Small intestine (tissue), 16 donors: ENCODE measurements at places on chromosomes 2 and 18. TPM values are rescaled to one million over a fixed set of nuclear protein-coding genes. Genes with fewer than 3 reads are reported as not detected.
A peak's percentile ranks its signal among the peaks of the same experiment; 100 is the strongest.

DNA sequence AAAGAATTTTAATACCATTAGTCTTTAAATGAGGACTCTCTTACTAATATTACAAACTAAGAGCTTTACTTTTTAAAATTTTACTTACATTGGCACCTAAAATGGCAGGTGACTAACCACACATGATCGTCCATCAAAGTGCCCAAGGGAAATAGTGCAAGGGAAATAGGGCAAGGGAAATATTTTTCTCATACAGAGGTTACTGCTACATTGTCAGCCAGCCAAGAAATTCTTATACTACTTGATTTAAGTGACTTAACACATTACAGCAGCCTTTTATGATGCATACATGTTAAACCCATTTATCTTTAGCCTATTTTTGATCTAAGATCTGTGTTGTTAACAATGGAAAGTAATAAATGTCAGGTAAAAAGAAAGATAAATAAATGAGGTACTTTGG lies 587.2 kb upstream of the PKDCC start:
- H3K27ac ChIP-seq: no peak overlapping the region
- H3K4me1 ChIP-seq: no peaks in the 10 kb centered on the region
- no peaks in the 10 kb centered on the region for H3K27me3 ChIP-seq
- no peak for DNase-seq

- no peaks in the 10 kb centered on the region for H3K36me3 ChIP-seq
- no peak overlapping the region for H3K27ac ChIP-seq
- no peaks in the 10 kb centered on the region for H3K27me3 ChIP-seq
- no peak overlapping the region for H3K4me3 ChIP-seq
- peaks cover 8% of the 10 kb centered on the region for H3K4me1 ChIP-seq
These were observed 3.6 kb upstream of the LPIN1 start for GRCh38 chr2:11742702-11743357.

- DNase-seq: peak; percentile 17
- peaks cover 15% of the 10 kb centered on the region for H3K36me3 ChIP-seq
- H3K4me1 ChIP-seq: no peaks in the 10 kb centered on the region
- no peaks in the 10 kb centered on the region for H3K27me3 ChIP-seq
- no peak overlapping the region for H3K27ac ChIP-seq
- H3K4me3 ChIP-seq: no peak overlapping the region
These were observed 65.7 kb downstream of the RRM2 start for GRCh38 chr2:10188211-10188610.

The GRHL1 gene
- polyA plus RNA-seq: 2.3 TPM

- no peak for DNase-seq
- no peaks in the 10 kb centered on the region for H3K36me3 ChIP-seq
- H3K27ac ChIP-seq: no peak overlapping the region
- no peaks in the 10 kb centered on the region for H3K27me3 ChIP-seq
- no peak overlapping the region for H3K4me3 ChIP-seq
- no peaks in the 10 kb centered on the region for H3K4me1 ChIP-seq
These were observed 80.2 kb downstream of the NDUFA10 start for GRCh38 chr2:239944694-239945551.

DNA sequence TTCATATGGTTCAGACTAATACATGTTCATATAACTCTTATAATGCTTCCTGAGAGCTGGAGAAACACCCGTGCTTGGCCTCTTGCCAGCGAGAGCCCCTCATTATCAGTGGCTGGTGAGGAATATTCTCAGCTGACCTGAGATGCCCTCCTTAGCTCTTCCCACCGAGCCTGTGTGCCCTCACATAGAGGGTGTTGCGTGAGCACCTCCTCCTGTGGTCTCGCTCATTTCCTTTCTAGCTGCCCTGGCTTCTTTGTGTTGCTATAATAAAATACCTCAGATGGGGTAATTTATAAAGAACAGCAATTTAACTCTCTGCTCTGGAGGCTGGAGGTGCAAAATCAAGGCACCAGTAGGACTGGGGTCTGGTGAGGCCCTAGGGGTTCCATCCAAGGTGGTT lies 80.5 kb upstream of the ALKAL2 start:
- no peak overlapping the region for H3K27ac ChIP-seq
- DNase-seq: no peak
- H3K4me3 ChIP-seq: no peak overlapping the region
- H3K4me1 ChIP-seq: no peaks in the 10 kb centered on the region
- H3K27me3 ChIP-seq: no peaks in the 10 kb centered on the region
- no peaks in the 10 kb centered on the region for H3K36me3 ChIP-seq

- no peaks in the 10 kb centered on the region for H3K36me3 ChIP-seq
- no peak for DNase-seq
- peak overlapping the region; percentile 43 for H3K4me3 ChIP-seq
- H3K27me3 ChIP-seq: peaks cover 28% of the 10 kb centered on the region
These were observed 11.2 kb downstream of the GAREM2 start for GRCh38 chr2:26184121-26184520.

The AQP12B gene
- polyA plus RNA-seq: 11.5 TPM

GRCh38 chr2:64837925-64838641 lies 151.1 kb upstream of the SLC1A4 start:
- H3K4me1 ChIP-seq: no peaks in the 10 kb centered on the region
- H3K4me3 ChIP-seq: no peak overlapping the region
- no peaks in the 10 kb centered on the region for H3K27me3 ChIP-seq
- no peak for DNase-seq
- H3K27ac ChIP-seq: no peak overlapping the region

DNA sequence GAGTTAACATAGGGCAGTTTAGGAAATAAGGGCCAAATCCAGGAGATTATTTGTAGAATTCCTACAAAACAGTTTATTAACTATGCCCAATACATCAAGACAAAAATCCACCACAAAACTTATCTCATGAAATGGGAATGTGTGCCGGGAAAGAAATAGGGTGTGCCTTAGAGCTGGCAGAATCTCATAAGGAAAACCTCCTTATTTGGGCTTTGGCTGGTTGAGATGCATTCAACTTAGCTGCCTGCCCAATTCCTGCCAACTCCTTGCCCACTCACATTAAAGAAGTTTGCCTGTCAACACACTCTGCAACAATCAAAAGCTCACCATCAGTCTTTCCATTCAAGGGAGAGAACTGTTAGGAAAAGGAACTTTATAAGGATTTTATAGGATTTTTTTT lies 500.6 kb downstream of the SATB2 start:
- DNase-seq: no peak
- no peaks in the 10 kb centered on the region for H3K36me3 ChIP-seq
- H3K4me1 ChIP-seq: no peaks in the 10 kb centered on the region
- no peak overlapping the region for H3K27ac ChIP-seq
- H3K27me3 ChIP-seq: no peaks in the 10 kb centered on the region
- H3K4me3 ChIP-seq: no peak overlapping the region

- no peaks in the 10 kb centered on the region for H3K36me3 ChIP-seq
- H3K27me3 ChIP-seq: no peaks in the 10 kb centered on the region
- no peaks in the 10 kb centered on the region for H3K4me1 ChIP-seq
- no peak for DNase-seq
- no peak overlapping the region for H3K4me3 ChIP-seq
These were observed 439.8 kb upstream of the TMEFF2 start for GRCh38 chr2:192634557-192634956.

GRCh38 chr2:105416156-105416555 lies 17.3 kb upstream of the FHL2 start:
- H3K4me1 ChIP-seq: no peaks in the 10 kb centered on the region
- peaks cover 2% of the 10 kb centered on the region for H3K27me3 ChIP-seq
- no peak overlapping the region for H3K4me3 ChIP-seq
- no peak for DNase-seq

GRCh38 chr2:120399889-120400240 lies 53.9 kb downstream of the INHBB start:
- H3K4me3 ChIP-seq: no peak overlapping the region
- DNase-seq: no peak
- H3K36me3 ChIP-seq: no peaks in the 10 kb centered on the region
- no peaks in the 10 kb centered on the region for H3K27me3 ChIP-seq

The TMEM200C gene
- not detected for polyA plus RNA-seq

The OST4 gene
- polyA plus RNA-seq: 319 TPM

The MGAT4A gene
- 28.9 TPM for polyA plus RNA-seq

- no peak for DNase-seq
- H3K27ac ChIP-seq: no peak overlapping the region
- H3K27me3 ChIP-seq: no peaks in the 10 kb centered on the region
These were observed 109.8 kb downstream of the ESCO1 start for GRCh38 chr18:21490748-21491147.

DNA sequence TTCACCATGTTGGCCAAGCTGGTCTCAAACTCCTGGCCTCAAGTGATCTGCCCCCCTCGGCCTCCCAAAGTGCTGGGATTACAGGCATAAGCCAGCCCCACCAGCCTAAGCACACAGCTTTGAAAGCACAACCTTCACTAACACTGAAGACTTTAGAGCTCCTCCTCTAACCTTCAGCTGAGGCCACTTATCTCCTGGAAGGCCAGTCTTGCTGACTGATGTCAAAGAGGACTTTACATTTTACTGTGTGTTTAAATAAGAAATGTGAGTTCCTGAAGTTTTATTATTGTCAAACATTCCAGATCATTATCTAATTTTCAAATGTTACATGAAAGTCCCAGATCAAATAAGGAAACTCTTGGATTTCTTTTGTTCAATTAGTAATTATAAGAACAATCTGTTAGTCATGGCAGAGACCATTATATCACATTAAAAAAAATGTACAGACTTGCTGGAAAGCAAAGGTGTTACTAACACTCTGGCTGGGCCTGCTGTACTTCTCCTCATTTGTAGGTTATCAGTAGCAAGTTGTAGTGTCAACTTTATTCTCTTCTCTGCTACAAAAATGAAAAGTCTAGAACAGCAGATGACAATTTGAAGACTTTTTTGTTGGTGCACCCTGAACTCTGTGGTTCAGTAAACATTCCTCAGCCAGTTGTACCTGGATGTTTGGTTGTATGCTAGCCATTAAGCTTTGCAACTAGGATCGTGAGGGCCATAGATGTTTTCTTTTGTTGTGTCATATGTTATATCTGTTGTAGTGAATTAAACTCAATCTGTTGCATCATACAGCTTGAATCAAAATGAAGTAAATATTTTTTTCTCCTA lies 80.0 kb downstream of the AOX1 start:
- H3K4me3 ChIP-seq: no peak overlapping the region
- no peaks in the 10 kb centered on the region for H3K4me1 ChIP-seq
- no peak overlapping the region for H3K27ac ChIP-seq

GRCh38 chr2:162928356-162928755 lies 89.8 kb upstream of the KCNH7 start:
- H3K4me3 ChIP-seq: no peak overlapping the region
- no peaks in the 10 kb centered on the region for H3K27me3 ChIP-seq
- H3K36me3 ChIP-seq: no peaks in the 10 kb centered on the region
- DNase-seq: no peak
- H3K27ac ChIP-seq: no peak overlapping the region
- H3K4me1 ChIP-seq: no peaks in the 10 kb centered on the region

- no peaks in the 10 kb centered on the region for H3K36me3 ChIP-seq
- DNase-seq: no peak
- H3K27me3 ChIP-seq: no peaks in the 10 kb centered on the region
- no peak overlapping the region for H3K4me3 ChIP-seq
- no peak overlapping the region for H3K27ac ChIP-seq
These were observed 129.7 kb downstream of the PTPRM start for GRCh38 chr18:7696780-7697179.

- no peak for DNase-seq
- no peak overlapping the region for H3K4me3 ChIP-seq
- peaks cover 13% of the 10 kb centered on the region for H3K4me1 ChIP-seq
- no peak overlapping the region for H3K27ac ChIP-seq
- H3K27me3 ChIP-seq: no peaks in the 10 kb centered on the region
These were observed 119.3 kb upstream of the PKDCC start for GRCh38 chr2:41928526-41928925.

- no peak overlapping the region for H3K4me3 ChIP-seq
- H3K27me3 ChIP-seq: no peaks in the 10 kb centered on the region
- H3K4me1 ChIP-seq: no peaks in the 10 kb centered on the region
- no peak for DNase-seq
These were observed 485.2 kb downstream of the TRIB2 start for GRCh38 chr2:13201924-13202323.

DNA sequence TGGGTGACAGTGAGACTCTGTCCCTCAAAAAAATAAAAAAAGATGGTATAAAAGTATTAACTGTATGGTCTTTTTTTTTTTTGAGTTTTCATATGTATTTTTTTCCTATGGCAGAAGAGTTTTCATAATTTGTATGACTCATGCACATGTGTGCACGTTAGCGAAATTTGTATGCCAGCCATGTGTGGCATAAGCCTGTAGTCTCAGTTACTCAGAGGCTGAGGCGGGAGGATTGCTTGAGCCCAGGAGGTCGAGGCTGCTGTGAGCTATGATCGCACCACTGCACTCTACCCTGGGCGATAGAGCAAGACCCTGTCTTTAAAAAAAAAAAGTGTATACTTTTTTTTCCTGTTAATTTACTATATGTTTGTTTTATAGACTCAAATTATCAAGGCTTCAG lies 160.8 kb downstream of the TGIF1 start:
- no peak overlapping the region for H3K4me3 ChIP-seq
- H3K27me3 ChIP-seq: no peaks in the 10 kb centered on the region
- no peak overlapping the region for H3K27ac ChIP-seq
- no peak for DNase-seq
- no peaks in the 10 kb centered on the region for H3K36me3 ChIP-seq

The FBXO41 gene
- 2.1 TPM for polyA plus RNA-seq

The SFXN5 gene
- polyA plus RNA-seq: 28.5 TPM

DNA sequence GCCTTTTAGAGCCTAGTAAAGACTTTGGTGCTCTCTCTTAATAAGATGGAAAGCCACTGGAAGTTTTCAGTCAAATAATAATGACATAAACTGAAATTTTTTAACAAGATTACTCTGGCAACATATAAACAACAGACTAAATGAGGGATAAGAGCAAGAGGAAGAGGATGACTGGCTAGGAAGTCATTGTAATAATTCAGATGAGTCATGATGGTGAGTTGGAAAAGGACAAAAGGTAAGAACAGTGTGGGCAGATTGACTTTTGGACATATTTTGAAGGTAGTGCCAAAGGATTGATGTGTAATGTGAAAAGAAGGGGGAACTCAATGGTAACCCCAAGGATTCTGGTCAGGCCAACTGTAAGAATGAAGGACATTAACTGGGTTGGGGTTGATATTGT lies 310.3 kb downstream of the NOL4 start:
- no peaks in the 10 kb centered on the region for H3K27me3 ChIP-seq
- H3K27ac ChIP-seq: no peak overlapping the region
- no peak for DNase-seq
- H3K4me3 ChIP-seq: no peak overlapping the region

The IL1RL1 gene
- polyA plus RNA-seq: 3.4 TPM

The GRP gene
- polyA plus RNA-seq: not detected

- H3K4me1 ChIP-seq: no peaks in the 10 kb centered on the region
- H3K27ac ChIP-seq: no peak overlapping the region
- H3K4me3 ChIP-seq: no peak overlapping the region
These were observed 98.4 kb downstream of the CDK15 start for GRCh38 chr2:201904538-201905420.

GRCh38 chr2:62089658-62090057 lies 106.3 kb upstream of the B3GNT2 start:
- H3K27ac ChIP-seq: no peak overlapping the region
- no peaks in the 10 kb centered on the region for H3K27me3 ChIP-seq
- H3K4me1 ChIP-seq: no peaks in the 10 kb centered on the region
- H3K4me3 ChIP-seq: no peak overlapping the region

The CACNB4 gene
- polyA plus RNA-seq: not detected

- H3K27ac ChIP-seq: no peak overlapping the region
- H3K4me3 ChIP-seq: no peak overlapping the region
- no peaks in the 10 kb centered on the region for H3K4me1 ChIP-seq
- H3K27me3 ChIP-seq: no peaks in the 10 kb centered on the region
These were observed 233.2 kb upstream of the TCF4 start for GRCh38 chr18:55821219-55821618.

GRCh38 chr18:48639772-48640432 lies 101.1 kb downstream of the CTIF start:
- H3K4me1 ChIP-seq: no peaks in the 10 kb centered on the region
- no peak overlapping the region for H3K27ac ChIP-seq
- no peak for DNase-seq

The ACTG2 gene
- 2.0 TPM for polyA plus RNA-seq

- H3K27ac ChIP-seq: no peak overlapping the region
- no peak for DNase-seq
- H3K4me3 ChIP-seq: no peak overlapping the region
- no peaks in the 10 kb centered on the region for H3K4me1 ChIP-seq
These were observed 69.8 kb upstream of the PDE1A start for GRCh38 chr2:182496596-182496995.
